ENCODE measurements at places on chromosomes 1 and 21.

- no peak for DNase-seq
Observed at GRCh38 chr1:119005724-119006405, 17.7 kb upstream of the TBX15 start.

DNA sequence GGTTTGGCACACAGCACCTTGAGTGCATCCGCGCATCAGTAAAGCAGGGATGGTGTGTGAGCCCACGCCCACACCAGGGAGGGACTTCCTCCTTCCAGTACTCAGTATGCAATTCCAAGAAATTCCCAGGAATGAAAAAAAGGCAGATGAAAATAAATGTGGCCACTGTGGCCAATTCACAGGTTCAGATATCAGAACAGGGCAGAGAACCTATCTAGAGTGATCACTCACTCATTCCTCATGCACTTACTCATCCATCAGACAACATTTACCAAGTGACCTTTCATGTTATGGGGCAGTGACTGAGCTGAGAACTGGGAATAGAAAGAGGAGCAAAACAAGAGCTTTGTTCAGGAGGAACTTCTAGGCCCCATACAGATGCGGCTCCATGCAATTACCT, 113.7 kb downstream of the ZSCAN20 start:
- no peak for DNase-seq

GRCh38 chr1:205700865-205701401, 20.6 kb upstream of the SLC45A3 start:
- no peak for DNase-seq

GRCh38 chr1:202405928-202406327, 57.4 kb downstream of the PPP1R12B start:
- DNase-seq, result no peak

DNA sequence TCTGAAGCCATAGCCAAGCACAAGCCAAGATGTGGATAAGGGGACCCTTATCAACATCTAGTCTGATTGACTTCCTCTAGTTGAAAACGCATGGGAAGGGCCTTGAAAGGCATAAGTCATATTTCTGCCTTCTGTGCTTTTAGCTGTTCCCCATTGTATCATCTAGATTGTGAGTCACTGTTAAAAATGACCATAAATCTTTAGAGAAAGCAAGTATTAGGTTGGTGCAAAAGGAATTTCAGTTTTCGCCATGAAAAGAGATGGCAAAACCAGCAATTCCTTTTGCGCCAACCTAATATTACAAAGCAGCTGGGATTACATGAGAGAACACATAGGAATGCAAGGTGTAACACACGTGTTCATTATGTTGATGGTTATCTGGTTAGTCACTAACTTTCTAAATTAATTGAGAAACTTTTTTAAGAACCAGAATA, 63.6 kb downstream of the CLIC6 start:
- DNase-seq, result no peak

- DNase-seq, result no peak
Observed at GRCh38 chr1:230824551-230824918, 43.8 kb downstream of the C1orf198 start.

- no peak for DNase-seq
Observed at GRCh38 chr1:89519779-89520358, 4.8 kb upstream of the LRRC8B start.

GRCh38 chr1:237507005-237507404, 383.7 kb downstream of the ZP4 start:
- DNase-seq, result no peak

DNA sequence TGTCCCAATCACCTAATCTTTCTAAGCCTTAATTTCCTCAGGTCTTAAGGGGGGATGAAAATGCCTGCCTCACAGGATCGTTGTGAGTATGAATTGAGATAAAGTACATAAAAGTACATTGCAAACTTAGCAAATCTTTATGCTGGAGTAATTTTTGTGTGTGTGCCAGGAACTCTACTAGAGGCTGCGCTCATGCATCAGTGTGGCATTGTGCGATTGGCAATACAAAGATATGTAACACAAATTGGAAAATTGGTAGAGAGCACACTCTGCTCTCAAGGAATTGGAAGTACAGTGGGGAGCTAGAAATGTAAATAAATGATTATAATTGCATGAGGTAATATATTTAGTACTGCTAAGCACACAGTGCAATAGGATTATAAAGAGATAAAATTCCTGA, 398.3 kb downstream of the DUSP10 start:
- no peak for DNase-seq

GRCh38 chr1:15883326-15883725, 35.8 kb downstream of the SPEN start:
- DNase-seq, result no peak

DNA sequence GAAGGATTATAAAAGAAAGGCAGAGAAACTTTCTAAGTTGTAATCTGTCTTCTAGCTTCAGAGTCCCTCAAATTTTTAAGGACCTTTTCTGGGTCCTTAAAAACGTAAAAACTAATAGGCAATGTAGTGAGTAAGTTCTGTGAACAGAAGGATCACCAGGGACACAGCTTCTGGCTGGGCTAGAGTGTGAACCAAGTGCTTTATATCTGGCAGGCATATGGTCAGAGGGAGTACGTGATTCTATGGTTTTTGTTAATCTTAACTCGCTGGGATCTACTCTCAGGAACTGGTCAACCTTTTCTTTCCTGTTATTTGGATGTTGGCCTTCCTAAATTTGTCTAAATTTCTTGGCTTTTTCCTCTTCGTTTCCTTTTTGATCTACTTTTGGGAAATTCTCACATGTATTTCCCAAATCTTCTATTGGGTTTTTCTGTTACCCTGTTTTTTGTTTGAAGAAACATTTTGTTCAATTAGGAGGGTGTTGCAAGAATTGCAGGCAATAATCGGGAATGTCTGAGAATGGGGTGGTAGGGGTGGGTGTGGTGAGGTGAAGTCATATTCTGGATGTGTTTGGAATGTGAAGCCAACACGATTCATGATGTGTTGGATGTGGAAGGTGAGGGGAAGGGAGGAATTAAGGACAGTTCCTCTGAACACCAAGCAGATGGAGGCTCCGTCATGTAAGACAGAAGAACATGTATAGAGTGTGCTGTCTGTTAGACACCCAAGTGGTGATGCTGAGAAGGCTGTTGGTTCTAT, 193.2 kb downstream of the FMN2 start:
- no peak for DNase-seq

GRCh38 chr1:11893907-11894251, 32.3 kb downstream of the KIAA2013 start:
- peak; percentile 39 for DNase-seq

GRCh38 chr21:34593423-34593822, 21.5 kb downstream of the RCAN1 start:
- DNase-seq, result no peak

GRCh38 chr1:94105581-94105952, 15.4 kb downstream of the ABCA4 start:
- DNase-seq, result no peak

- no peak for DNase-seq
Observed at GRCh38 chr1:161096530-161096929, 1.6 kb upstream of the KLHDC9 start.

DNA sequence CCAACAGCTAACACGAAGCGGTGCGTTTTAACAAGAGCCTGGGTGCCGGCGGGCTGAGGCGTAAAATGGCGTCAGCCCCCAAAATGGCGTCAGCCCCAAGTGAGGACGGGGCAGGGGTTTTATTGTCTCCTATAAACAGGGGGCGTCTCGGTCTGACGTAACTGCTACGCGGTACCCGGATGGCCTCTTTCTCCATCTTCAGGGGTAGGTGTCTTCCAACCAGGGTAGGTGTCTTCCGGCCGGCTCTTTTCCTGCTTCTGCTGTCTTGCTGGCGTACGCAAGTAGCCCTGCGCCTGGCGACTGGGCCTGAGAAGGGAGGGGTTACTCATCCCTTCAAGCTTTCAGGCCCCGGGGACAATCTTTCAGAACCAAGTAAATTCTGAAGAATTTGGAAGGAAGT, 45.3 kb downstream of the LGR6 start:
- no peak for DNase-seq

DNA sequence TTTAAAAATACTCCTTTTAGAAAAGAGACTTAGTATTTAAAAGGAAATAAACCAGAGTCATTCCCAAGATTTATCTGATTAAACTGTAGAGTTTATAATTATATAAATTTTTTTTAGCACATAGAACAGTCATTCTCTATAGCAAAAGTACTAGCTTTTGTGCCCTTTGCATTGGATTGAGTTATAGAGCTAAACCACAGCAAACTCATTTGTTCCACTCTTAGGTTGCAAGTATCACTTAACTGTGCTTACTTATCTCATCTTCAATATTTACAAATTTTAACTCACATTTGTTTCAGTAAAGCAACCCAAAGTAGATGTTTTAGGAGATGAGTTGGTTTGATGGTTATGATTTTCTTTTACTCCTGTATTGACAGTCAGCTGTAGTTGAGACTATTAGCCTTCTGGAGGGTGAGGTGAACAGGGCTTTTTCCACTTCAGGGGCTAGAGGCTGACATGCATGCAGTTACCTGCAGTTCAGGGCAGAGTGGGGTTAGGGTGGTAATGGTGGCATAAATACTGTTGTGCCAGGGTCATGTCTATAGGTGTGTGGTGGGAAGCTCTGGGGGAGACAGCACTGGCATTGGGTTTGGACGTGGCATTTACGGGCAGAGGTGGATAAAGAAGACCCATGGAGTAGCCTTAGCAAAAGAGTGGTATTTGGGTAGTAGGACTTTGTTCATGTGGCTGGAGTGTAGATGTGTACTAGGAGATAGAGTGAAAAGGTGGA, 42.1 kb downstream of the DYRK1A start:
- DNase-seq, result no peak

DNA sequence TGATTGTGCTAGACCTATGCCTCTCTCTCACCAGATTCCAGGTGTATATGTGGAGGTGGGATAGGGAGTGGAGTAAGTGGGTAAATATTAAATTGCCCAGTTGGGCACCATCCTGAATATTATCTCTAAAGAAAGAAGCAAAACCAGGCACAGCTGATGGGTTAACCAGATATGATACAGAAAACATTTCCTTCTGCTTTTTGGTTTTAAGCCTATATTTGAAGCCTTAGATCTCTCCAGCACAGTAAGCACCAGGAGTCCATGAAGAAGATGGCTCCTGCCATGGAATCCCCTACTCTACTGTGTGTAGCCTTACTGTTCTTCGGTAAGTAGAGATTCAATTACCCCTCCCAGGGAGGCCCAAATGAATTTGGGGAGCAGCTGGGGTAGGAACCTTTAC, at the start of gene FCER1A:
Gene FCER1A (plus strand): TSS at position 242 of the 400 bp plus-strand sequence. CDS start 29 bp downstream, at position 271.
- DNase-seq, result no peak

GRCh38 chr21:45320261-45321025, 32.7 kb upstream of the POFUT2 start:
- DNase-seq, result no peak

- no peak for DNase-seq
Observed at GRCh38 chr1:145750426-145750825, 31.1 kb downstream of the CD160 start.

DNA sequence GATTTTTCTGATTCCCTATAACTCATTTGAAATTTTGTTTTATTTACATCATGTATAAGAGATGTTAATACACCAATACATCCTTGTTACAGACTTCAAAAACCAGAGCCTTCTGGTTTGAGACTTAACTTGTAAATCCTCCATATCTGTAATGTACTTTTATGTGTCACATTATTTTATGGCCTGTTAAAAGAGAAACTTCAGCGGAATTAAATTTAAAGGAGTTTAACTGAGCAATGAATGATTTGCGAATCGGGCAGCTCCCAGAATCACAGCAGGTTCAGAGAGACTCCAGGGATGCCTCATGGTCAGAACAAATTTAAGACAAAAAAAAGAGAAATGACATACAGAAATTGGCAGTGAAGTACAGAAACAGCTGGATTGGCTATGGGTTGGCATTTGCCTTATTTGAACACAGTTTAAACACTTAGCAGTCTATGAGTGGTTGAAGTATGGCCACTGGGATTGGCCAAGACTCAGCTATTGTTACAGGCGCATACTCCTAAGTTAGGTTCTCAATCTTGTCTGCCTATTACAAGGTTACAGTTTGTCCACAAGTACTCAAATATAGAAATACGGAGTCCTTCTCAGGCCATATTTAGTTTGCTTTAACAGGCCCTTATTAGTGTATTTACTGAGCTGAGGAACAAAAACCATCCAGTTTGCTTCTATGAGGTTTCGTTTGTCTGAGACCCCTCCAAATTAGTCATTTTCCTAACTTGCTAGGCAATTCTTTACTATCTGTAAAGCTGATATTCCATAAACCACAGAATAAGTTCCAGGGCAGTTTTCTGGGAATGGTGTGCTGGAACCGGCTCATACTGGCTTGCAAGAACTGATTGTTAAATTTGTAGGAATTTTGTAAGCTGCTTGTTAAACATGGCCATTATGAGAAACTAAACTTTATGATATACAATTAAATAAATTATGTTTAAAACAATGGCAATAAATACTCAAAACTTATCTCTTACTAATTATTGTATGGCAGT, 56.2 kb upstream of the WDR26 start:
- no peak for DNase-seq

GRCh38 chr1:7539769-7540175, 231.3 kb upstream of the VAMP3 start:
- no peak for DNase-seq

DNA sequence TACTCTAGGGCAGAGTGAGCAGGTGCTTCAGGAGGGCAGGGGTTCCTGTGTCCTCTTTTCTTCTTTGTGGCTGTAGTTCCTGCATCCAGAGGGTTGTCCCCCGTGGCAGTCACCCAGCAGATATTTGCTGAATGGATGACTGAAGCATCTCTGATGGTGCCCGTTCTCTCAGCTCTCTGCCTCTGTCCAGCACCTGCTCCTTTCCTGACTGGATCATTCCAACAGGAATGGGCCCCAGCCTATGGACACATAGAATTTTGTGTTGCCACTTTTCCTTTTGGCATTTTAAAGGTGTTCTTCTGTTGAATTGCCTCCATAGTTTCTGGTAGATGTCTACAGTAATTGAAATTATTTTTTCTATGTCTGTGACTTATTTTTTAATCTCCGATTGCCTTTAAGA, 372.5 kb upstream of the C1orf174 start:
- no peak for DNase-seq

- no peak for DNase-seq
Observed at GRCh38 chr1:153228491-153228890, 11.1 kb downstream of the PRR9 start.

- DNase-seq, result no peak
Observed at GRCh38 chr1:167093846-167094516, at the start of gene STYXL2. STYXL2 (plus strand) TSS chr1:167094075; CDS start chr1:167094850, 775 bp downstream.

GRCh38 chr21:39715804-39716397, 29.1 kb upstream of the IGSF5 start:
- peak; percentile 11 for DNase-seq

DNA sequence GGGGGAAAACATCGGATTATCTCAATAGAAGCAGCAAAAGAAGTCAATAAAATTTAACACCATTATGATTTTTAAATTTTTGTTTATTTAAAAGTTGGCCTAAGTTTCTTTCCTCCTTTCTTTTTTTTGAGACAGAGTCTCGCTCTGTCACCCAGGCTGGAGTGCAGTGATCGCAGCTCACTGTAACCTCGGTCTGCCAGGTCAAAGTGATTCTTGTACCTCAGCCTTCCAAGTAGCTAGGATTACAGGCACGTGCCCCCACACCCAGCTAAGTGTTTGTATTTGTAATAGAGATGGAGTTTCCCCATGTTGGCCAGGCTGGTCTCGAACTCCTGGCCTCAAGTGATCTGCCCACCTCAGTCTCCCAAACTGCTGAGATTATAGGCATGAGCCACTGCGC, 20.9 kb downstream of the SLC2A5 start:
- no peak for DNase-seq

Measured in activated CD4-positive, CD25-positive, alpha-beta regulatory T cell (primary cell).